Eye (tissue), 1 donor: ENCODE measurements at places on chromosomes 11 and 22.

- DNase-seq: no peak
Measured at GRCh38 chr11:28383456-28383855, 275.3 kb downstream of the METTL15 start.

- DNase-seq: peak; percentile 49
Measured at GRCh38 chr22:27990879-27991278, 71.8 kb upstream of the PITPNB start.

DNA sequence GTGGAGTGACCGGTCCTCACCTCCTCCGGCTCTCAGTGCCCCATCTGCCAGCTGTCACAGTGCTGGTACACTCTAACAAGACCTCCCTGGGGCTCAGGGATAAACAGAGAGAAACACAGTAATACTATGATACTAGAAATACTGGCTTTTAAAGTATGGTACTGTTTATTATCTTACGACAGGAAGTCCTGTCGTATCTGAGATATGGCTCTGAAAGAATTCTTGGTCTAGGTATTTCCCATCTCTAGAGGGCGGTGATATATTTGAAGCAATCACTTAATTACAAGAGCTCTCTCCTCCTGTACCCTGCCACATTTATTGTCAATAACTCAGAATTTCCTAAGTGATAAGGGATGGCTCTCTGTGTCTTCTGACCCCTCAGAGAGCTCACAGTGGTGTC, 119.1 kb downstream of the RRM1 start:
- no peak for DNase-seq

- no peak for DNase-seq
Measured at GRCh38 chr11:84140386-84141169, 854.4 kb upstream of the CCDC90B start.

GRCh38 chr22:46117206-46118199, 32.8 kb upstream of the PPARA start:
- no peak for DNase-seq

DNA sequence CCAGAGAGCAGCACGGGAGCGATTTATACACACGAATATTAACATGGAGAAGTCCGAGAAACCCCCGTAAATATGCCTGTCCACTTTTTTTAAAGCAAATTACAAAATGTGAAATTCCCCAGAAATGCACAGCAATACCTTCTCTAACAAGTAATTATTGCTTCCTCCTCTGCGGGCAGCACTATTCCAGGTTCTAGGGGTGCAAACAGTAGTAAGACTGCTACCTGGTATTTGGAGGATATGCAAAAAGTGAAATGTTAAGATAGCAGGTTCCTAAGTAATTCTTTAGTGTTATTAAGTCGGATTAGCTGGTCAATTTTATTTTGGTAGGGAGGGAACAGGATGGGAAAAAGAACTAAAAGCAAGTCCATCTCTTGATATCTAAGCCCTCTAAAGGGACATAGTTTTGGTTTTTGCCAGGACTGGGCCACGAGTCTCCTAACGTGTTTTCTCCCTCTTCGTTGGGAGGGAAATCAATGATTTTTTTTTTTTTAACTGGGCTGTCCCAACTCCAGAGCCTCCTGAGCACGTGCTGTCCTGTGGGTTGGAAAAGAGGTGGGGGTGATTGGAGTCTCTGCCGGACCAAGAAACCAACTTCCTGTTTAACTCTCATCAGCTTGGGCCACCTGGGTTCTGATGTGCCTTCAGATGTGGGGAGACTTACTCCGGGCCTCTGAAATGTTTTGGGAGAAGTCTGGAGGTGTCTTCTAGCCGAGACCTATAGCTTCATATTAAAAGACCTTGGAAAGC, 1.7 kb upstream of the XBP1 start:
- peak; percentile 15 for DNase-seq

GRCh38 chr22:26812731-26813130, 155.3 kb downstream of the MIAT start:
- DNase-seq: no peak

GRCh38 chr22:44357296-44357965, 44.7 kb upstream of the SHISAL1 start:
- no peak for DNase-seq

DNA sequence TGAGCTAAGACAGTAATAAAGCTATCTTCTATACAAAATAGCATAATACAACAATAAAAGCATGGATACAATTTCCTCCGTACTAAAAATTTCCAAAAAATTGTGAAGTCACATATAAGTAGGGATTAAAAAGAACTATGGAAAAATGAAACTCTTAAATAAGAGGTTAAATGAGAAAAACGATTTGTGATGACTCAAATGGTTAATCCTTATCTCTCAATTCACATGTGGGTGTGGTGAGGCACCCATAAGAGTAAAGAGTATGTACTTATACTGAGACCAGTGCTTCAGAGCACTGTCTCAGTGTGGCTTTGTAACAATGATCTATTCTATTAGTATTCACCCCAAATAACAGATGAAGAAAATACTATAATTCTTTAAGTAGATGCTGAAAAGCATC, 25.0 kb upstream of the CCDC34 start:
- DNase-seq: no peak

- DNase-seq: no peak
Measured at GRCh38 chr11:6219359-6219758, 14.0 kb downstream of the C11orf42 start.
